ENCODE measurements at places on chromosomes 6 and 20.
A peak's percentile ranks its signal among the peaks of the same experiment; 100 is the strongest.

DNA sequence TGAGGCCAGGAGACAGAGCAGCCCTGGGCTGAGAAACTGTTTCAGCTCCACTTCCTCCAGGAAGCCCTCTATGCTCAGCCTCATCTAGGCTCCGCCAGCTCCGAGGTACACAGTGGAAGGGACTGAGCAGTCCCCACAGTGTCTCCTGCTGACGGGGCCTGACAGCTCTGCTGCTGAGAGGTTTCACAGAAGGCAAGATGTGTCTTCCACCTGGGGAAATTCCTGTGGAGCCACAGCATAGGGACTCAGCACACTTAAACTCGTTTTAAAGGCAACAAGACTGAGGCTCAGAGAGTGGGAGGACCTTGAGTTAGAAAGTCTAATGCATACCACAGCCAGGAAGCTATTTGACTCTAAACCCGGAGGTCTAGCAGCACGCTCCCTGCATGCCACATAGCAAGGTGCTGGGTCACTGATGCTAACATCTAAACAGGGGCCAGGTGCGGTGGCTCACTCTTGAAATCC is 6.8 kb downstream of the ADA start:
- no peak for DNase-seq

- peak; percentile 28 for DNase-seq
Observed at GRCh38 chr20:25042531-25043498, 15.1 kb downstream of the ACSS1 start.

- DNase-seq = no peak
Observed at GRCh38 chr6:5984150-5985089, 22.3 kb downstream of the NRN1 start.

- DNase-seq = no peak
Observed at GRCh38 chr20:10619427-10619826, 54.4 kb downstream of the JAG1 start.

GRCh38 chr6:25599516-25600085 is 52.4 kb upstream of the SCGN start:
- DNase-seq = no peak

- peak; percentile 60 for DNase-seq
Observed at GRCh38 chr20:37406010-37406998, 60.4 kb downstream of the SRC start.

DNA sequence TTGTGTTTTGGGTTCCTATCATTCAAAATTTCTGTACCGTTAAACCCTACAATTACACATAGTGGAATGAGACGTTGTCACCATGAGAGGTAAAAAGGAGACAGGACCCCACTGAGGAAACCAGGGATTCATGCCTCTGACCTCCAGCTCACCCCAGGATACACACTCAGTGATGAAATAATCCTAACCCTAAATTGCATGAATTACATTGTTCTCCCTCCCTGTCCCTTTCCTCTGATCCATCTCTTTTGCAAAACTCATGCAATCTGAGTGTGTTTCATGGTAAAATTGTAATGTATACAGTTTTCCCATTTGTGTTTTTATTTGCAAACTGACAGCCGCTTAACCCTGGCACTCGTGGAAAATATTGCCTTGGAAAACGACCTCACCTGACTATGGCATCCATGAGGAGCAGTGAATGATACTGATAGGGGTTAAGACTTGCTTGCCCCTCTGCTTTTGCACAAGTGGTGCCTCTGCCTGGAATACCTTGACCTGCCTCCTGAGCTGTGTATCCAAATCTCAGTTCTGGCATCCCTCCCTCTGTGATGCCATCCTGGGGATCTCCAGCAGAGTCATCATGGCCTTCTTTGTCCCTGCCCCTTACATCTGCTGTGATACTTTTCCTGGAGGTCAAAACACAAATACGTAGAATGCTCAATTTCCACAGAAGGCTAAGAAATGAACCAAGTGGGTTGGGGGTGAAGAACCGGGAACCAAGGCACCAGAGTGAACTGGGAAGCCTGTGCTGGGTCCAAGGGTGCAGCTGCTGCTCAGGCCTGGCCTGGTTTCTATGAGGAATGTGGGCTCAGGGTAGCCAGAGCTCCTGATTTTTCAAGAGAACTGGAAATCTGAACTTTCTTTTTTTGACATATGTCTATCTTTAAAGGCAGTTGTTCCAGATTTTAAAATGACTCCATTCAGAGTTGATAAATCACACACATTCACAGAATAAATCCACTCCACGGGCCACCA is 211.6 kb upstream of the ZNF217 start:
- DNase-seq = no peak

DNA sequence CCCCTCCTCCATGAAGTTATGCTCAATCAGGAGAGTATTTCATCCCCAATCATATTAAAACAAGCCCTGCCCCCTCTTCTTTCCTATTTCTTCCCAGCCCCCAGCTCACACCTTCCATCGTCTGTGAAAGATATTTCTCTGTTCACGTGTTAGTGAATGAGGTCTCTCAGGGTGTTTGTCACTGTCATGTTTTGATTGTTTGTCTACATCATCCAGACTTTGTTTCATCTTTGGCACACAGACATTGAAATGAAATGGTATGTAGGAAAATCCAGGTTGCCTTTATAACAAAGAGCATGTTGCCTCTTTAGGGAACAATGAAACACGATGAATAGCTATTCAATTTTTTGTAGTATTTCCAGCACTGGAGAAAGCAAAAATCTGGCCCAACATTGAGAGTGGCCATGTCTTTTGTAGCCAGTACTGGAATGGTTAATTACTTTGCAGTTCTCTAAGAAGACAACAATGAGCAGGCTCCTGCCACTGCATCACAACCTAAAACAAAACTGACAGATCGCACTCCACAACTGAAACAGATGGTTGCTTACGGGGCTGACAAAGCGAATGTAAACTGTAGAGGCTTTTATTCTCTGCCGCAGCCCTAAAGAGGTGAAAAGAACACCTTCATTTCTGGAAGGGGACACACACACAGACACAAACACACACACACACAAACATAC is 543.6 kb upstream of the CITED2 start:
- no peak for DNase-seq

- DNase-seq = no peak
Observed at GRCh38 chr6:129748901-129749748, 39.1 kb upstream of the ARHGAP18 start.

GRCh38 chr6:72624557-72625160 is 2.8 kb downstream of the KCNQ5 start:
- no peak for DNase-seq

DNA sequence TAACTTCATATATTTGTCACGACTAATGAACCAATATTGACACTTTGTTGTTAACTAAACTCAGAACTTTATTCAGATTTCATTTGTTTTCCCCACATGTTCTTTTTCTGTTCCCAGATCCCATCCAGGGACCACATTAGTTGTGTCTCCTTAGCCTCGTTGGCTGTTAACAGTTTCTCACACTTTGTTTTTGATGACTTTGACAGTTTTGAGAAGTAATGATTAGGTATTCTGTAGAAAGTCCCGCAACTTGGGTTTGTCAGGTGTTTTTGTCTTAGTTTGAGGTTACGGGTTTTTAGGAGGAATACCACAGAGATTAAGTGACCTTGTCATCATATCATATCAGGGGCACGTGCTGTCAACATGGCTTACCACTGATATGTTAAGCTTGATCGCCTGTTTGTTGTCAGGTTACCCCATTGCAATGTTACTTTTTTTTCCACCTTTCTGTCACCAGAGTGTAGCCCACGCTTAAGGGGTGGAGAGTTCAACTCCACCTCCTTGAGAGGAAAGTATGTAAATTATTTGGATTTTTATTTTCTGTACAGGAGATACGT is 32.9 kb downstream of the MAP3K4 start:
- DNase-seq = no peak

DNA sequence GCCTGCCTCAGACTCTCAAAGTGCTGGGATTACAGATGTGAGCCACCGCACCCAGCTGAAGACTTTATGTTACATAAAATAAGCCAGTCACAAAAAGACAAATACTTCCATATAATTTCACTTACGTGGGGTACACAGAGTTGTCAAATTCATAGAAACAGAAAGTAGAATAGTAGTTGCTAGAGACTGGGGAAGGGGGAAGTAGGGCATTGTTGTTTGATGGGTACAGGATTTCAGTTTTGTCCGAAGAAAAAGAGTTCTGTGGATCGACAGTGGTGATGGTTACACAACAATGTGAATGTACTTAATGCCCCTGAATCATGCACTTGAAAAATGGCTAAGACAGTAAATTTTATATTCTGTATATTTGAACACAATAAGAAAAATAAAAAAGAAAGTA is 41.6 kb upstream of the ANKEF1 start:
- DNase-seq = no peak

GRCh38 chr6:52346503-52346902 is 15.4 kb upstream of the PAQR8 start:
- no peak for DNase-seq

DNA sequence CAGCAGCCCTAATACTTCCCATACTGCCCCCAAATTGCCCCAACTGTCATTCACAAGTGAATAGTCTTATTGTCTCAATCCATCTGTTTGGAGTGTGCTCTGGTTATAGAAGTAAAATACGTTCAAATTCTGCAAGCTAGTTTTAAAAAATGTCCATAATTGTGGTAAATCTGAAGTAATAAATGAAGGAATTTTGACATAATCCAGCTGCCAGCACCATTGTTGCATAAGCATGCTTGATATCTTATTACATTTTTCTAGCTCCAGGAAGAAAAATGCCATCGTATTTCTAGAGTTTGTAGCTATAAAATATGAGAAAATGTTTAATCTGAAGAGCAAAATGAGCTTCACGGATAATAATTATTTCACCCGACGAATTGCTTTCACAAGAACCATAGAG is 664.7 kb downstream of the RFPL4B start:
- no peak for DNase-seq

- DNase-seq = no peak
Observed at GRCh38 chr20:36951979-36952738, 651 bp upstream of the SAMHD1 start.

- no peak for DNase-seq
Observed at GRCh38 chr6:293193-294174, 1.2 kb downstream of the DUSP22 start.

GRCh38 chr6:25312034-25312620 is 33.0 kb downstream of the CARMIL1 start:
- no peak for DNase-seq

GRCh38 chr20:20759132-20759531 is 46.7 kb upstream of the RALGAPA2 start:
- DNase-seq = no peak

- no peak for DNase-seq
Observed at GRCh38 chr6:137827977-137828810, 38.9 kb upstream of the TNFAIP3 start.
